ENCODE measurements at places on chromosomes 6 and 20. TPM values are rescaled to one million over a fixed set of nuclear protein-coding genes. Genes with fewer than 3 reads are reported as not detected.
A peak's percentile ranks its signal among the peaks of the same experiment; 100 is the strongest.

- no peak for DNase-seq
These were observed 792 bp upstream of the FUT9 start for GRCh38 chr6:96014846-96015517.

DNA sequence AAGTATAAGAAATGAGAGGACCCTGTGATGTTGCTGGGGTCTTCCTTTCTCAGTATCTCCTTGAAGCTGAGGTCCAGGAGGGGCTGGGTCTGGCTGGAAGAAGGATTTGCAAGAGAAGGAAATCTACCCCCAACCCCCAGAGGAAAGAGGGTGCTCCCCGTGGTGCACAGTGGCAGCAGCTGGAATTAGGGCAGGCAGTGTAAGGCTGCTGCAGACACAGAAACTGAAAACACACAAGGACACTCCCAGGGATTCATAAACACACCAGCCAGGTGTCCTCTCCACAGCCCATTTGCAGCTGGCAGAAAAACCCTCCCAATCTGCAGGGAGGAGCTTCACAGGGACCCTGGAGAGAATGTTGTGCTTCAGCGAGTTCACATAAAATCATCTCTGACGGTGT, 297.2 kb downstream of the CDH26 start:
- no peak for DNase-seq

The DEFB115 gene
- total RNA-seq = not detected

DNA sequence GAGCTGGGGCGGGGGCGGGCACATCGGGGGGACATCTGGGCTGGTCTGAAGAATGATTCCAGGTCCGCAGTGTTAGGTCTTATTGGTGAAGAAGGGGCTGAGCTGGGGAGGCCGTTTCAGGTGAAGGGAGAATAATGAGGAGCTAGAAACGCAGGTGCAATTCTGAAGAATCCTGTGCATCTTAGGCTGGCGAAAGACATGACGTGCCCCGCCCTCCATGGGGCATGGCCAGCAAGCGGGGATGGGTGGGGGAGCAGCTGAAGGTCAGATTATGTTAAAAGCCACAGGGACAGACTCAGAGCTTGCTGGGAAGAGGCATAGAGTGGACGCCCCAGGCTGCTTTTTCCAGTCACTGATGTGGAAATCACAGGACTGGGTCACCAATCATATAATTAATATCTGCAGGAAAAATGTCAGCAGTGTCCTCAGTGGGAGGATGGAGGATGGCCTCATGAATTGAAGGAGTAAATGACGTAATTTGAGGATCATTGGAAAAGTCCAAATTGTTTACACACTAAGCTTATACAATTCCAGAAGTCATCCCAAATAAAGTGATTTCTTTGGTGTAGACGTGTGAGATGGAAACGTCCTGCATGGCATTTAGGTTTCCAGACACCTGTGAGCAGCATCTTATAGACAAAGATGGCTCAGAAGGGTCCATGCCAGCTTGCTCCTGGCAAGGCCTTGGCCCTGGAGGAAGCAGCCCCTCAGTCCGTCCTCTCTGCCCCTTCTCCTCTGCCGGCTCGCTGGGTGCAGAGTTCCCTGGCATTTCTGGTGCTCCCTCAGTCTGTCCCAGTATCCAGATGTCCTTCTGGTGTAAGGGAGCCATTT, 109.6 kb upstream of the FRMD1 start:
- DNase-seq = no peak

DNA sequence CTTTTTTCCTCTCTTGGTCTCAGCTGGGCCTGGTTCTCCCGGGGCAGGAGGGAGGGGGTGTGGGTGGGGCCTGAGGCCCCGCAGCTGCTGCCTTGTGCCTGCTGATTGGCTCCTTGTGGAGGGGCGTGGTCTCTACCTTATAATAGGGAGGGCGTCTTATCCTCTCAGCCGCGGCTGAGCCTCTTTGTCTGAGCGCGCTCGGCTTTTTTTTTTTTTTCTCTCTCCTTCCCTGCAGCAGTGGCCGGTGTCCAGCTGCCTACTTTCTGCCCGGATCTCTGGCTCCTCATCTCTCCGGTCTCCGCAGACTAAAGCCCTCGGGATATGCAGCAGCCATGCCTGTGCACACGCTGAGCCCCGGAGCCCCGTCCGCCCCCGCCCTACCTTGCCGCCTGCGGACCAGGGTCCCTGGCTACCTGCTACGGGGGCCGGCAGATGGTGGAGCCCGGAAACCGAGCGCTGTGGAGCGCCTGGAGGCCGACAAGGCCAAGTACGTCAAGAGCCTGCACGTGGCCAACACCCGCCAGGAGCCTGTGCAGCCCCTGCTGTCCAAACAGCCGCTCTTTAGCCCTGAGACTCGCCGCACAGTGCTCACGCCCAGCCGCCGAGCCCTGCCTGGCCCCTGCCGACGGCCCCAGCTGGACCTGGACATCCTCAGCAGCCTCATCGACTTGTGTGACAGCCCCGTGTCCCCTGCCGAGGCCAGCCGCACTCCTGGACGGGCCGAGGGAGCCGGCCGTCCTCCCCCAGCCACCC, 11.1 kb downstream of the FAM110A start:
- DNase-seq = peak; percentile 90

DNA sequence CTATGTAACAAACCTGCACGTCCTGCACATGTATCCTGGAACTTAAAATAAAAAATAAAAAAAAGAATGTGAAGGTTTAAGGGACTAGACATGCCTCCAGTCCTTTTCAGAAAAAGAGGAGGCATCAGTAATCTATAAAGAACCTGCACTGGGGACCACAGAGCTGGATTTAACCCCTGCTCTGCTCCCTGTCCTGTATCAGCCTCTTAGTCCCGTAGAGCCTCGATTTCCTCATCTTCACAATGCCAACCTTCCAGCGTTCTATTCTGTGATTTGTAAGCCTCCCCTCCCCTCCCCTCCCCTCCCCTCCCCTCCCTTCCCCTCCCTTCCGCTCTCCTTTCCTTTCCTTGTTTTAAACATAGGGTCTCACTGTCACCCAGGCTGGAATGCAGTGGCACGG, 31.1 kb upstream of the TMEM181 start:
- no peak for DNase-seq

The PBX2 gene
- 49.2 TPM for total RNA-seq

DNA sequence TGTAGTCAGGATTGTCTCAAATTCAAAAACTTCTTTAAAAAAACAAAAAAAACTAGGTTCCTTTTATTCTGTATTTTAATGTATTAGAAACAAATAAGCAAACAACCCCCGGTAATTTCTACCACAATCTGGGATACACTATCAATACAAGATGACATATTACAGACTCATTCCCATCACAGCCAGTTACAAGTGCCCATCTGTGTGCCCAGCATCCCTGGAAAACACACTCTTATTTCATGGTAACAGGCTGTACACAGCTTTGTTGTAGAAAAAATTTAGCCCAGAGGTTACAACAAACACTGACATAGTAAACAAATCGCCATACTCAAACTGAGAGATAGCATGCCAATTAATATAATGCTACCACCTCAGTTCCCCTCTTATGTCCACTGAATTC, 16.3 kb downstream of the HBS1L start:
- no peak for DNase-seq

The SOX4 gene
- 12.9 TPM for total RNA-seq

The UNC5CL gene
- 0.19 TPM for total RNA-seq

The ARMC12 gene
- total RNA-seq = 2.6 TPM

GRCh38 chr20:40085513-40085912, 603.5 kb downstream of the MAFB start:
- no peak for DNase-seq

DNA sequence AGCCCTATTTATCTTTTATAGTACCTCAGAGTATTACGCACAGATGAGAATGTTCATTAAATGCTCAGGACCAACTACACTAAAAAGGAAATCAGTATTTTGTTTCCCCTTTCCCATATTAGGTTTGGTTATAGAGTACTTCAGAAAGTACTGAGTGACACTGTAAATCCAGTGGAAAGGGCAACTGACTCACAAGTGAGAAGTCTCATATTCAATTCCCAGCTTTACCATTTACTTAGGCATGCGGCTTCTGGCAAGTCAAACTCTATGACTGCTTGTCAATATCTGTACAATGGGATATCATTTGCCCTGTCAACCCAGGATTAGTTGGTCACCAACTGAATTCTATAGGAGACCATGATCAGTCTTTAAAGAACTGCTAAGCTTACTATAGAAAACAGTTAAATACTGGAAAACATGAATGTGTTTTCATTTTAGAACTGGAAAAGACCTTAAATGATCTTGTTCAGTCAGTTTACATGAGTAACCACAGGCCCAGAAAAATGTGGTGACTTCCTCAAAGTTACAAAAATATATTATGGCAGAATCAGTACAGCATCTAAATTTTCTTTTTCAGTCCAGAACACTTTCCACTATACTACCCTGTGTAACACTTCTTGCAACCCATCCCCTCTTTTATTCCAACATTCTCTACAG, 3.6 kb downstream of the MAP3K7 start:
- no peak for DNase-seq

The ECT2L gene
- total RNA-seq = not detected

- peak; percentile 34 for DNase-seq
These were observed 45.8 kb downstream of the QKI start for GRCh38 chr6:163460307-163460782.

GRCh38 chr20:39670988-39671387, 708.8 kb downstream of the DHX35 start:
- DNase-seq = no peak

The WFDC12 gene
- not detected for total RNA-seq

GRCh38 chr6:145838305-145838704, 23.7 kb upstream of the FBXO30 start:
- DNase-seq = peak; percentile 4

- no peak for DNase-seq
These were observed 8.3 kb downstream of the NT5E start for GRCh38 chr6:85458184-85458583.

The PFDN4 gene
- total RNA-seq = 37.0 TPM

- no peak for DNase-seq
These were observed 100.7 kb upstream of the HMGN3 start for GRCh38 chr6:79335133-79335674.

The SCRT2 gene
- total RNA-seq = not detected

GRCh38 chr6:158900663-158901312, 81.6 kb upstream of the EZR start:
- DNase-seq = no peak

- peak; percentile 87 for DNase-seq
These were observed 13.9 kb upstream of the ATG5 start for GRCh38 chr6:106339334-106340029.

DNA sequence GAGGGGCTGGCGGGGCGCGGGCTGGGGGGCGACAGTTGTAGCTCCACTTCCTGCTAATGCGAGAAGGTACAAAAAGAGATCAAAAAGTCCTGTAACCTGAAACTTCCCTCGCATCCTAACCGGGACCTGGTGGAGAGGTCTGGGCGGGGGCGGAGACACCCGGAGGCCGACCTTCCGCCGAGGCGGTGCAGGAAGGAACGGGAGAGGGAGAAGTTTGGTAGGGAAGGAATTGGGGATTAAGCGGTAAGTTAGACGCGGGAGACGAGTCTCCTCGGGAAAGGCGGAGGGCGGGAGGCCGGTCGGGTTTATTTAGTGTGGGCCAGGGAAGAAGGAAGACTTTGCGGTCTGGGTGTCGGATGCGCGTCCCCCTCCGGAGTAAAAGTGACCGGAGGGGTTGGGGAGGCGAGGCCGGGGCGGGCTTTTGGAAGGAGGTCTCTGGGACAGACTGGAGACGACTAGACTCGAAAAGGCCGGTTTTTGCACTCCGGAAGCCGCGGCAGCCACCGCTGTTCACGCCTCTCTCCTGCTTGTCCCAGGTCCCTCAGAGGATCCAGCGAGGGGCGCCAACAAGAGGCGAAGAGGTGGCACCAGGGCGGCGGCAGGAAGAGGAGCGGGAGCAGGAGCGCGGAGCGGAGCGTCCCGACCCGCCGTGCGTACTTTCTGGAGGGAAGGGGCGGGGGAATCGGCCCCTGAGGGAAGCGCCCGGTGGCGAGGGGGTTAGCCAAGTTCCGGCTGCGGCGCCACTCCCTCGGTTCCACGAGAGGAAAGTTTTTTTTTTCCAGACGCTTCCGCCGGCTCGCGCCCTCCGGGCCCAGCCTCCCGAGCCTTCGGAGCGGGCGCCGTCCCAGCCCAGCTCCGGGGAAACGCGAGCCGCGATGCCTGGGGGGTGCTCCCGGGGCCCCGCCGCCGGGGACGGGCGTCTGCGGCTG, 734 bp downstream of the TPBG start:
- peak; percentile 87 for DNase-seq

The BTBD3 gene
- total RNA-seq = 21.6 TPM

All from MCF 10A (cell line).